ENCODE measurements at places on chromosomes 13 and 19. TPM values are rescaled to one million over a fixed set of nuclear protein-coding genes. Genes with fewer than 3 reads are reported as not detected.

GRCh38 chr19:42069619-42070351 lies at the start of gene GRIK5:
Gene GRIK5 (minus strand): TSS chr19:42070206. CDS start chr19:42065770, 4,436 bp downstream.
- DNase-seq: peak; percentile 51

- no peak for DNase-seq
These were observed 260.8 kb downstream of the DNAJC15 start for GRCh38 chr13:43284162-43284561.

ZNF728 gene
- not detected for total RNA-seq

SIRT6 gene
- total RNA-seq: 28.1 TPM

- DNase-seq: no peak
These were observed 2.8 kb downstream of the NACC1 start for GRCh38 chr19:13120817-13121216.

Data from WTC11 (cell line).